A673 (cell line): ENCODE measurements at places on chromosomes 16 and 17.

DNA sequence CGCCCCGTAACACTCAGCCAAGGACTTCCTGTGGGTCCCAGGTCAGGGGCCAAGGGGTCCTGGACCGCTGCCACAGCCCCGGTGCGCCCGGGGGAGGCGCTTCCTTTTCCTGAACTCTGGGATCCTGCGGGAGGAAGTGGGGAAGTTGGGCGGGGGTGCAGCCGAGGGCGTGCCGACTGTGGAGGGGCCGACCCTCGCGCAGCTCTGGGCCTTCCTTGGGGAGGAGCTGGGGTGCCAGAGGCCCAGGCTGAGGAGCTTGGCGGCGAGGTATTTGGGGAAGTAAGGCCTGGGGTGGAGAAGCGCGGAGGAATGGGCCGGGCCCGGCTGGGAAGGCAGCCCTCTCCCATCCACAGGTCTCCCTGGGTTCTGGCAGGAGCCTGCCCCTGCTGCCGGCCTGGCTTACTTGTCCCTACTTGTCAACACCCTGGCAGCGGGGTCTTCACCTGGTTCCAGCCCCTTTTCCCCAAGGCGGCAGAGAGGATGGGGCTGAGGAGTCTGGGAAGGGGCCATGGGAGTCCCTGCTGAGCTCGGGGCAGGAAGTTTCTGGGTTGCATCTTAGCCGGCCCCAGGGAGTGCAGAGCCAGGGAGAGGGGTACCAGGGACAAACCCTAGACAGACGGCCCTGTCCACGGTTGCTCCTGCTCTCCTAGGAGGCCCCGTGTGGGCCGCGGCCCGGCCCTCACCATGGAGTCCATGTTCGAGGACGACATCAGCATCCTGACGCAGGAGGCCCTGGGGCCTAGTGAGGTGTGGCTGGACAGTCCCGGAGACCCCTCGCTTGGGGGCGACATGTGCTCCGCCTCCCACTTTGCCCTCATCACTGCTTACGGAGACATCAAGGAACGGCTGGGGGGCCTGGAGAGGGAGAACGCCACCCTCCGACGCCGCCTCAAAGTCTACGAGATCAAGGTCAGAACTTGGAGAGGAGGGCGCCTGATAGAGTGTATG, 1.7 kb downstream of the TBKBP1 start:
- DNase-seq, result peak; percentile 41

DNA sequence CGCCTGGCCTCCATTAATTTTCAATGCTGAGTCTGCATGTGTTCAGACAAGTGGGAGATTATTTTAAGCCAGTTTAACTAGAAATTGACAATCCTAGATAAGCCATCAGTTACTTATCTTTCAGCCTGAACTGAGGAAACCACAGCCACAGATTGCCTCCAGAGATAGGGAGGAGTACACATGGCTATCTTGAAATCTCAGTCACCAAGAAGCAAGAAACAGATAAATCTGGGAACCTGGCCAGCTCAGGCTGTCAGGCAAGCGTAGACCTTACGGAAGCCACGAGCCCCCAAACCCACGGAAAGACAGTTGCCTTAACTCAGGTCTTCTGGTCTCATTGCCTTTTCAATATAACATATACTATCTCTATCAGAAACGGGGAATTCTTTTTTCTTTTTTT, 2.0 kb upstream of the GLG1 start:
- DNase-seq, result peak; percentile 51

DNA sequence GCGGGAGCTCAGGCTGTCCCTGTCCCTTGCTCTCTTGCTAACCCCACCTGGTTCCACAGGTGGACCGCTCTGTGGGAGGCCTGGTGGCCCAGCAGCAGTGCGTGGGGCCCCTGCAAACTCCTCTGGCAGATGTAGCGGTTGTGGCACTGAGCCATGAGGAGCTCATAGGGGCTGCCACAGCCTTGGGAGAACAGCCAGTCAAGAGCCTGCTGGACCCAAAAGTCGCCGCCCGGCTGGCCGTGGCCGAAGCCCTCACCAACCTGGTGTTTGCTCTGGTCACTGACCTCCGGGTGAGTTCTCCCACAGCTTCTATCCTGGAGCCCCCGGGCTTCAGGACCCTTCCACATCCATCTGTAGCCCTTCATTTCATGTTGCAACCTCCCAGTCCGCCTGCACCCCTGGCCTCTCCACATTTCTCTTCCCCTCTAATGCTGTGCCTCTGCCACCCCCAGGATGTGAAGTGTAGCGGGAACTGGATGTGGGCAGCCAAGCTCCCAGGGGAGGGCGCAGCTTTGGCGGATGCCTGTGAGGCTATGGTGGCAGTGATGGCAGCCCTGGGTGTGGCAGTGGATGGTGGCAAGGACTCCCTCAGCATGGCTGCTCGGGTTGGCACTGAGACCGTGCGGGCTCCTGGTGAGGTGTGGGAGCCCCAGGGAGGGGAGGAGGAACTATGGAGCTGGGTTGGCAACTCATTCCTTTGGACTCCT, 15.9 kb downstream of the PFAS start:
- no peak for DNase-seq

DNA sequence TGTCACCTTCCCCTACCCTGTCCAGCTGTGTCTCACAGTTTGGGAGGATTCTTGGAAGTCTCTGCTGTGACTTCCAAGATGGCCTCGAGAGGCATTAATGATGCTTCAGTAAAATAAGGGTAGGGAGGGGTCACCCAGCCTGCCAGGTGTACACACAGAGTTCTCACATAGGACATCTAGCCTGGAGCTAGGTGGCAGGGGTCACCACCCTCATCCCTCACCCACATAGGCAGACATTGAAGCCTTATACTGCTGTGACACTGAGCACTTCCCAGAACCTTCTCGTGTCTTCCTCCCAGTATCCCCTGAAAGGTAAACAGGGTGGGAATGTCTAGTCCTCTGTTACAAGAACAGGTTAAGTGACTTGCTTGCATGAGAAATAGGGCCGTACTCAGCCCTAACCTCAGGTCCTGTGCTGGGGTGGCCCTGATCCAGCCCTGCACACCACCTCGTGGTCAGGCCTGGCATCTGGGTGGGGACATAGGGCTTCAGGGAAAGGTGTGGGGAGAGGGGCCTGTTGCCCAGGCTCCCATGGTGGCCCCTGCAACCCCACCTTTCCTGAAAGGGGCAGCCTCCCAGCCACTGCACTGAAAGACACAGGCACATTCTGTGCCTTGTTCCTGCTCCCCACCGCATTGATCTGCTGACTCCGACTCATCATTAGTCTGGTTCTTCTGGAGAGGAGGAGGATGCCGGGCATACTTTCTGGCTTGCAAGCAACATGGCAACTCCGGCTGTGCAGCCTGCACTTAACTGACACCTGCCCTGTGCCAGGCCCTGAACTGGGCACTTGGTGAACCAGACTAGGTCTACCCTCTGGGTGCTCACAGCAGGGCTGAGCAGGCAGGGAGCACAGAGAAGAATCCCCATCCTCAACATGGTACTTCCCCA, 3.6 kb upstream of the MMP15 start:
- no peak for DNase-seq

DNA sequence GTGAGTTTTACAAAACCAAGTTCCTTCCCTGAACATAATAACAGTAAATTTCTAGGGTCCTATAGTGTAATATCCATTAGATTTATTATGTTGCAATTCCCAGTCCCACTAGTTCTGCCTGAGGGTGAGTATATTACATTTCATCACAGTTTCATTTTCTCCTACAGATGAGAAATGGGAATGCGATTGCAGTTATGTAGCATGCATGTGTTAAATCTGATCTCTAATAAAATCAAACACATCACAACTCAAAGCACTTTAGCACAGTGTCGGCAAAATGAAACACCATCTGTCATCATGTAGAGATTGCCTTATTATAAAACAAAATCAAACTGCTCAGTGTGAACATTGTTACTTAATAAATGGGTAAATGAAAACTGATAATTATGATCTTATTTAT, 180.5 kb upstream of the TOX3 start:
- no peak for DNase-seq

DNA sequence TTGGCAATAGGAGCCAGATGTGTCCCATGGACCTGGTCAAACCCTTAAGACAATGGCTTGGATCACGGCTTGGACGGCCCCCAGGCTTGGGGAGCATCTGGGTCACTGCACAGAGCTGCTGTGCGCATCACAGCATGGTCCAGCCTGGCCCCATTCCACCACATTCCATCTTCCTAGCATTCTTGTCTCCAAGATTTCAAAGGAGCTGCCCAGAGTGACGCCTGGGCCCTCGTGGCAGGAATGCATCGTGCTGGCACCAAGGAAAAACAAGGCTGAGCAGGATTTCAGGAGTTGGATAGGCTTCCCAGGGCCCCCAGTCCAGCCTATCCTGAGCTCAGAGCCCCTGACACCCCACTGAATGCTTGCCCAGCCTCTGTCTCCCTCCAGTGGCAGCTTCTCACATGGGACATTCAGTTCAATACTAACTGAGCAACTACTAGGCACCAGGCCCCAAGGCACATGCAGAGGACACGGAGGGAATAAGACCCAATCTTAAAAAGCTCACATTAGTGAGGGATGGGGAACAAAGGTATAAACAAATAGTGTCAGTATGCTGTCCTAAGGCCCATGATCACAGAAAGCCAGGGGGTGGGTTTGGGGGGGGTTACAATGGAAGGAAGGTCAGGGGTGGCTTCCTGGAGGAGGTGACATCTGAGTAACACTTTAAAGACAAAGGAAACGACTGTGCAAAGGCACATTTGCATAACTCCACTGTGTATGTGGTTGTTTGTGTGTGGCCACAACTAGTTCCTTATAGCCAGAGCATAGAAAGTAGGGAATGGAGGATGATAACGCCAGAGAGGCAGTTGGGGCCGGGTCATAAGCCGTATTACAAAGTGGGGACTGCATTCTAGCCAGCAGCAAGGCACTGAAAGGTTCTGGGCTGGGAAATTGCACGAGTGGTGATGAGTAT, 34.1 kb downstream of the TK2 start:
- DNase-seq, result peak; percentile 14

- DNase-seq, result peak; percentile 93
Observed at GRCh38 chr16:679814-680624, at the start of gene STUB1. Gene STUB1 (plus strand): TSS chr16:680410. CDS start chr16:680526, 116 bp downstream.

GRCh38 chr16:77589071-77589765, 133.1 kb upstream of the NUDT7 start:
- no peak for DNase-seq

DNA sequence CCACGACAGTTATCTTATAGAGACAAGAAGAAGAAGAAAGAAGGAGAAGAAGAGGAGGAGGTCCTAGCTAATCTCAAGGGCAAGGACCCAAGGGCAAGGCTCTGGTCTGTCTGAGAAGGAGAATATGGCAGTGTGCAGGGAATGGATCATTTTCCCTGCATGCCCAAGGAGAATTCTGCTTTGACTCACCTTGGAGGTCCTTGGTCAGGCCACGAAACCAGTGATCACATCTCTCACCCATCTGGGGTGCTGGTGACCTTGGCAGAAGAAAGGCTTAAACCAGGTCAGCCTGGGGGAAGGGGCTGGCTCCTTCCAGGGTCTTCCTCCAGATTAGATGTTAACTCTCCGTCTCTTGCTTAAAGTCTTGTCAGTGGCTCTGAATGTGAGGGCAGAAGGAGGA, 1.6 kb upstream of the FMNL1 start:
- DNase-seq, result no peak
